ENCODE measurements at places on chromosomes 13 and 19.

DNA sequence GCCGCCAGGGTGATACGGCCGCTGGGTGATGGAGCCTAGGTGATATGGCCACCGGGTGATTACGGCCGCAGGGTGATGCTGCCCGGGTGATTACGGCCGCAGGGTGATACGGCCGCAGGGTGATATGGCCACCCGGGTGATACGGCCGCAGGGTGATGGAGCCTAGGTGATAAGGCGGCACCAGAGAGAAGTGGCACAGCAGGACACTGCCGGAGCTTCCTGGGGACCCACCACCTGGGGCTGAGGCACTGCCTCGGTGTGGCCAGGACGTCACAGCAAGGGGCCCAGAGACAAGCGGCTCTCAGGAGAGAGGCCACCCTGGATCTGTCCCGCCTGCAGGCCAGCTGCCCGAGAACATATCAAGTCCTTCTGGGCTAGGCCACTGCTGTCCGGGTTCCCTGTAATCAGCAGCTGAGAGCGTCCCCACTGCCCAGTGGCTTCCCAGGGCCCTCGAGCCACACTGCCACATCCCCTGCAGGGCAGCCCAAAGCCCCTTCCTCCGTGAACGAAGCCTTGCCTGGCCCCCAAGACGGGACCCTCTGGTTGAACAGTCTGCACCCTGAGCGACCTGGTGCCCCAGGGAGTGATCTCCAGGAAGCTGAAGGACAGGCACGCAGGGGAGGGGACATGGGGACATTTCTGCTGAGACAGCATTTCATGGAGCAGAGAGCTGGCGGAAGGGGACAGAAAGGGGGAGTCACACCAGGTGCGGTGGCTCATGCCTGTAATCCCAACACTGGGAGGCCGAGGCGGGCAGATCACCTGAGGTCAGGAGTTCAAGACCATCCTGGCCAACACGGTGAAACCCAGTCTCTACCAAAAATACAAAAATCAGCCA, 22.1 kb downstream of the ZNF787 start:
- no peak for DNase-seq

DNA sequence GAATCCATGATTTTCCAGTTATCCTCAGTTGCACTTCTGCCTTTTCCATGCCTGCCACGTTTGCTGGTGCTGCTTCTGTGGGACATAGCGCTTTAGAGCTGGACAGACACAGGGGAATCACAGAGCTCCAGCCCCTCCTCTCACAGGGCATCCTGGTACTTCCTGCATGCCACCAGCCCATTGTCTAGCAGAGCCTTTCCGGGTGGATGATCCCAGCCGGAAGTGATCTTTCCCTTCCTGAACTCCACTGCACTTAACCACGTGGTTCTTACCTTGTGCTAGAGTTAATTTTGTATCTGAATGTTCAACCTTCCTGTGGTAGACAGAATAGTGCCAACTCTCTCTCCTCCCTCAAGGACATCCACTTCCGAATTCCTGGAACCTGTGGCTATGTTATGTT, 12.6 kb upstream of the OLFM4 start:
- DNase-seq = no peak

DNA sequence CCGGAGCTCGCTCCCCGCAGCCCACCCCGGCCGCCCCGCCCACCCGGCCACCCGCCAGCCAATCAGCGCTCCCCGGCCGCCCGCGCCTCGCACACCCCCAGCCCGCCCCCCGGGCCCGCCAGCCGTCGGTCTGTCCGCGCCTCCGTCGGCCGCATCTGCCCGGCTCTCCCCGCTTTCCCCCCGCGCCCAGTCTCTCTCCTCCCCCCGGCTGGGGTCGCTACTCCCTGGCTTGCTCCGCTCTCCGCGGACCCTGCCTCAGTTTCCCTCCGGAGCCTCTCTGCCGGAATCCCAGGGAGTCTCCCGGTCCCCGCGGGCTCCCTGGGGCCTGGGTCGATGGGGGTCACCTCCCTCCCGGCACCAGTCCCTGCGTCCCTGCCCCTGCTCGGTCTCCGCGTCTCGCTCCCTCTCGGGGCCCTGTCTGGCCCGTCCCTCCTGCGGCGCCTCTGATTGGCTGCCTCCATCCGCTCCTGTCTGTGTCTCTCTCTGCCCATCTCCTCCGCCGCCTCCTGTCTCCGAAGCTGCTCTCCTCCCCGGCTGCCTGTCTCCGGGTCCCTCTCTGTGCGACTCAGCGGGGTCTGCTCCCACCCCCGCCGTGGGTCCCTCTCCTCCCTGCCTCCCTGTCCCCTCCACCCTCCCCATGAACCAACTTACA, 484 bp downstream of the IL11 start:
- DNase-seq = no peak

GRCh38 chr19:17512574-17512939, 1.1 kb downstream of the PGLS start:
- DNase-seq = no peak

DNA sequence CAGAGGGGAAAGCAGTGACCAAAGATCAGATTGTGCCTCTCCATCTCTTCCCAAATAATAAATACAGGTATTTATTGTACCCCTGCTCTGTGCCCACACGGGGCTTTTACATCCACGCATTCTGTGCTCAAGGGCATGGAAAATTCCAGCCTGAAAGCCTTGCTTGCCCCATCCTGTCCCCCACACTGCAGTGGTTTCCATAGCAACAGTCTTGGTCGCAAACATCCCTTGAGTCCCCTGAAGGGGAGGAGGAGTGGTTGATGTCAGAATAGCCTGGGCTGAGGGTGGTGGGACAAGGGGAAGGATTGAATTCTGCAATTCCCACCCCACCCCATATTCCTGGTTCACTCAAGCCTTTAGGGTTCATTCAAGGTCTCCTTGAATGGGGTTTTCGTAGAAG, 41.0 kb upstream of the USP29 start:
- no peak for DNase-seq

DNA sequence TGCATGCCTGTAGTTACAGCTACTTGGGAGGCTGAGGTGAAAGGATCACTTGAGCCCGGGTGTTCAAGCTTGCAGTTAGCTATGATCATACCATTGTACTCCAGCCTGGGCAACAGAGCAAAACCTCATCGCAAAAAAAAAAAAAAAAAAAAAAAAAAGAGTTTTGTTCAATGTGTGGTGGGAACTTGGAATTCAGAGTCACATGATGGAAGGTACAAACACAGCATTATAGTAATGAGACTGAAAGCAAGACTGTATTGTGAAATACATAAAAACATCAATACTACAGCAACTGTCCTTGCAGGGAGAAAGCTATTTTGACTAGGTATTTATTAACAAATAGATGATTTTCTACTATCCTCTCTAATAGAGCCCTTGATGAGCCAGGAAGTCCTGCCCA, 393.2 kb downstream of the DLEU7 start:
- DNase-seq = no peak

DNA sequence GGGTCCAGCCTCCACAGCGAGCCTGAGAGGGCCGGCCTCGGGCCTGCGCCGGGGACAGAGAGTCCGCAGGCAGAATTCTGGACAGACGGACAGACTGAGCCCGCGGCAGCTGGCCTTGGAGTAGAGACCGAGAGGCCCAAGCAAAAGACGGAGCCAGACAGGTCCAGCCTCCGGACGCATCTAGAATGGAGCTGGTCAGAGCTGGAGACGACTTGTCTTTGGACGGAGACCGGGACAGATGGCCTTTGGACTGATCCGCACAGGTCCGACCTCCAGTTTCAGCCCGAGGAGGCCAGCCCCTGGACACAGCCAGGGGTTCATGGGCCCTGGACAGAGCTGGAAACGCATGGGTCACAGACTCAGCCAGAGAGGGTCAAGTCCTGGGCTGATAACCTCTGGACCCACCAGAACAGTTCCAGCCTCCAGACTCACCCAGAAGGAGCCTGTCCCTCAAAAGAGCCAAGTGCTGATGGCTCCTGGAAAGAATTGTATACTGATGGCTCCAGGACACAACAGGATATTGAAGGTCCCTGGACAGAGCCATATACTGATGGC, 490 bp downstream of the ITPKC start:
- DNase-seq = no peak

DNA sequence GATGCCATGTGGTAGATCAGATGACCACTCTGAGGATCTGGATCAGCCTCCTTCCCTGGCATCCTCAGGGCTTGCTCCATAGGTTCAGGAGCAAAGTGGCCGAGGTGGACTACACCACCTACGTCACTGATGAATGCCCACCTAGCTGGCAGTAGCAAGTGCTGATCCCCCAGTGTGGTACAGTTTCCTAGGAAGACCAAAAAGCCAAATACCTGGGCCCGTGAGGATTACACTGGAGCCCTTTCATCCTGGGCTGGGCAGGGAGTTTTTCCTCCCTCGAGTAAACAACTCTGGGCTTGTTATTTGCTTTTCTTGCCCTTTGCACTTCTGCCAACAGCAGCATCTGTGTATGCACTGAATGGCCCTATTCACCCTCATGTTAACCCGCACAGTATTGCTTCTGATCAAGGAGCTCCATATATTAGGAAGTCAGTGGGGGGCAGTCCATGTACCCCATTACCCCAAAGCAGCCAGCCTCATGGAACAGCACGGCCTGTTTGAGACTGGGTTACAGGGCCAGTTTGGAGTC, 3.3 kb upstream of the MYADM start:
- DNase-seq = no peak

DNA sequence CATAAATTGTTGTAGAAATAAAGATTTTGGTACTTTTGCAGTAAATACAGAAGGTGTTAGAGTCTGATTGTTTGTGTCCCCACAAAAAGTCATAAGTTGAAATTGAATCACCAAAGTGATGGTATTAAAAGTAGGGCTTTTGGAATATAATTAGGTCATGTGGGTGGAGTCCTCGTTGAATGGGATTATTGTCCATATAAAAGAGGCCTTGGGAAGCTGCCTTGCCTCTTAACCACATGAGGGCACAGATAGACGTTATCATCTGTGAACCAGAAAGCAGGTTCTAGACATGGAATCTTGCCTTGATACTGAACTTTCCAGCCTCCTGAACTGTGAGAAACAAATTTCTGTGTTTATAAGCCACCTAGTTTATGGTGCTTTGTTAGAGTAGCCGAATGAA, 186.8 kb downstream of the PRR20E start:
- no peak for DNase-seq

DNA sequence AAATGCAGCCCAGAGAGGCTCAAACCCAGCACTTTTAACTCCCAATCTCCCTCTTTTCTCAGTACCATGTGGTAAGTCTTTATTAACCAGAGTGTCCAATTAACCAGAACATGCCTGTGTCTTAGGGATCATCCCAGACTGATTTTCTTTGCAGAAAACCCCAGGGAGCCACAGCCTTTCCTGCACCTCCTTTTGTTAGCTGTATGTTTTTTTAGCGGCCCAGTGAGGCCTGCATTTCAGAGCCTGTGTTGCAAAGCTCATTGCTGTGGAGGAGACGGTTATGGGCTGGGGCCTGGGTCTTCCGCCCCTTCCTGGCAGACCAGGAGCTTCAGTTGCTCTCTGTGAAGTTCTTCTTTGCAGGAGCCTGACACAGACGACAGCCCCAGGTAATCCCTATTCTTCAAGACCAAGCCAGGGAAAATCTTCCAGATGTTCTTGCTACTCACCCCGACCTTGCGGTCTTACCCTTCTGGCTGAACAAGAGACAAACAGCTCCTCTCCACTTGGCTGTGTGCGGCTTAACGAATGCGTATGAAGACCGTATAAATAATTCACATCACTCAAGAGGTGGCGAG, 70.7 kb upstream of the TSHZ3 start:
- no peak for DNase-seq

DNA sequence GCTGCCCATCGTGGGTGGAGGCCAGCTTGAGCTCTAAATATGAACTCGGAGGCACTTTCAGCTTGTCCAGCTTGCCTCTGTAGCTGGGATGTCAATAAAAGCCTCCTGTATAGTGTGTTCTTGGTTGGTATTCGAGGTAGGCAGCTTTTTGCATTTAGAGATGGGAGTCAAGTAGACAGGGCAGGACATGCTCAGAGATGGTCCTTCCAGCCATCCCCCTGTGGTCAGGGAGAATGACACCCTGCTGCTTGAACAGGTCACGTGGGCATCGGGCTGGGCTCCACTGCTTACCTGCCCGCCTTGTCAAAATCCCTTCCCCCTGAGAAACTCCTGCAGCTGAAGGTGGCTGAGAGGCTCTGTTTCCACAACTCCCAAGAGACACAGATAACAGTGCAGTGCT, 302.5 kb downstream of the ZNF536 start:
- no peak for DNase-seq

DNA sequence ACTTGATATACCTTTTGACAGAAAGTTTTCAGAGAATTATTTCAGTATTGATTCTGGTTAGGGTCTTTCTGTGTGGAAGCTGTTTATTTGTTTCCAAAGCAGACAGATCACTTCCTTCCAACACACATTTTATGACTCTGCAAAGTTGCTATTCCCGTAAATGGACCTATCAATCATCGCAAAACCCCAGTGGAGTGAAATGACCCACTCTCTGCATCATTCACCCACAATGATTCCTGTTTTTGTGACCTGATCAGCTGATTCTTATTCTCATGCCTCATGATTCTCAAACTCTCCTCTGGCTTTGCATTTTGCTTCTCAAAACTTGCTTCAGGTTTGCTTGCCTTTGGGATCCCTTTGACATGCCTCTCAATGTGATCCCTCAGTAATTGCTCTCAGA, 453.7 kb downstream of the PCDH17 start:
- DNase-seq = no peak

GRCh38 chr13:48176781-48177180, 56.2 kb upstream of the ITM2B start:
- no peak for DNase-seq

DNA sequence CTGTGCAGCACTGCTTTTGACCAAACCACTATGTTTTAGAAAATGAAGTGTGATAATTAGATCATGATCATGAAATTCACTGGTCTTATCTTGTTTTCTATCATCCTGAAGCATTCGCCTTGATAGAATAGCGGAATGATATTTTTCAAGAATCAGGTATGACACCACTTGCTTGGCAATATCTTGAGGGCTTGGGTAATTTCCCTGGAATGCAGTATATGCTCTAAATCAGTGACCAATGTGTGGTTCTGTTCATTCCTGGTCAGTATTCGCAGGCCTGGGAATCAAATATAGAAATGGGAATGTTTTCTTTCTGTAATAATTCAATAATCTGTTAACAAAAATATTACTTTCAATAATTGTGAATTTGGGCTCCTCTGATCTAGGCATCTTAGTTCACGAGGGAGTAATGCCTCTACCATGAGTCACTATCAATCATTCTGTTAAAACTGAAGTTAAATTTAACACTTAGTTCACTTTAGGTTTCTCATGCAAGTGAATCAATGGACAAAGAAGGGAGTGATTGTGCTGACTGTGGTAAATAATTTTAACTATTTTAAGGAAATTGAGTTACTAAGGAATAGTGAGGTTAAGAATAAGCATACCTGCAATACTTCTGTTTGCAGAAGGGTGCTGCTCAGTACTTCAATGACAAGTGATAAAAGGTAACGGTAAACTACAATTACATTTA, 137.9 kb downstream of the PCDH20 start:
- DNase-seq = no peak

DNA sequence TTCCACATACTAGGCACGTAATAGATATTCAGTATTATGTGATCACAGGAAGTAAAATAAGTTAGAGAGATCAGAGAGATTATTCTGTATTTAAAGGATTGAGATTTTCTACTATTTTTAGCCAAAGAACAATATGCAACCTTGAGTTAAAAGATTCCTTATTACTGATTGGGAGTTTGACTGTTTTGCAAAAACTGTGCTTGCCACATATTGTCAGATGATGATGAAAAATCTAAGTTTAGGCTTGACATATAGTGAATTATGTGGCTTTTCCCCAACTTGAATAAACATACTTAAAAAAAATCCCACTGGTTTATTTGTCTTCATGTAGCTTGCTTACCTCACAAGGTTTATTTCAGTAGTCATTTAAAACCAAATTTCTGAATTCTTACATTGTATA, 194.4 kb downstream of the KCNRG start:
- no peak for DNase-seq
